ENCODE measurements at places on chromosomes 5 and 9.

DNA sequence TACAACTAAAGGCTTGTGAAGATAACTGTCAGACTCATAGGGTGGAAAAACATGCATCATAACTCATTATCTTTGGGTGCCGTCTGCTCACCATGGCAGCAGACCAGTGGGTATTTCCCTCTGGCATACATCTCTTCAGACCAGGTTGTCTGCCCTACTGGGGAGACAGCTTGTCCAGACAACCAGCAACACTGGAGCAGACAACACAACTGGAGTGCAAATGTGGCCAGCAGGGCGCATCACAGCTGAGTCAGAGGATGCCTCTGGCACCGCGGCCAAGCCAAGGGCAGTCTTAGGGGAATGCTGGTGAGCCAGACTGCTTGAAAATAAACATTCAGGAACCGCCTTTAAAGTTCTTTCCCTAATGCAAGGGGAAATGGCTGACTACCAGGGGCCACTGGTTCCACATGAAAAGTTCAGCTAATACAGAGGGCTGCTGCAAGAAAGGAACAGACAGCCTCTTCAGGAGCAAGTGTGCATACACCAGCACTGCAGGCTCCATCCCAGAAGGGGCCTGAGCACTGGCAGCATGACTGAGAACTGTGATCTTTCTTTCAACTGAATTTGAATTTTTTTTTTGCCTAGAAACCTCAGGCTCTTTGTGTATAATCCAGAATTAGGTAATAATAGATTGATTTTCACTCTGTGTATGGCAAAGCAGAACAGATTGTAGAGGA, 77.3 kb downstream of the MAMDC2 start:
- no peak for DNase-seq

DNA sequence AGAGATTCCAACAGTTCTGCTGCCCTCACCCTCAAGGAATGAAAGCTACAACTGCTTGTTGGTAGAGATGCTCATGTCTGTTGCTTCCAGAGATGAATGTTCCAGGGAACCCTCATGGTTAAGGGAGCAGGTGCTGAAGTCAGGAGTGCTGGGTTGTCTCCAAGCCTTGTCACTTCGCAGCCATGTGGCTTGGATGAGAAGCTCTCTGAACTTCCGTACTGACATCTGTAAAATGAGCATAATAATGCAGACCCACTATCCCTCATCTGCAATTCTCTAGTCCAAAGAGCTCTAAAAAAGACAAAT, 133.3 kb upstream of the ADRA1B start:
- no peak for DNase-seq

DNA sequence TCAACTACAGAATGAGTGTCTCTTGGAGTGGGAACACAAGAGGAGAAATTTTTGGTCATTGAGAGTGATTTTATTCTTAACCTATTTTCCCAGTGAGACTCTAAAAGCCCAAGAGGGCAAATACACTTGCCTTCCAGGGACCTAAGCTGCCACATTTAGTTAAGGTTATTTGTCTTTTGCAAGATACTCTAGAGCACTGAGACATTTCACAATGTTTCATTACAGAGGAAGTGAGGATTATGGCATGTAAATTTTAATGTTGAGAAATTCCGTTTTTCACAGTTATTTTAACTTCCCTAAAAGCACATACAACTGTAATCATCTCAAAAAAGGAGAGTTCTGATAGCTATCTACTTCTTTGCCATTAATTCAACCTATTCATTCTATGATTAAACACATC, 38.7 kb upstream of the RAB3C start:
- DNase-seq = no peak

- no peak for DNase-seq
These were observed 193.7 kb downstream of the PIK3R1 start for GRCh38 chr5:68409259-68409658.

DNA sequence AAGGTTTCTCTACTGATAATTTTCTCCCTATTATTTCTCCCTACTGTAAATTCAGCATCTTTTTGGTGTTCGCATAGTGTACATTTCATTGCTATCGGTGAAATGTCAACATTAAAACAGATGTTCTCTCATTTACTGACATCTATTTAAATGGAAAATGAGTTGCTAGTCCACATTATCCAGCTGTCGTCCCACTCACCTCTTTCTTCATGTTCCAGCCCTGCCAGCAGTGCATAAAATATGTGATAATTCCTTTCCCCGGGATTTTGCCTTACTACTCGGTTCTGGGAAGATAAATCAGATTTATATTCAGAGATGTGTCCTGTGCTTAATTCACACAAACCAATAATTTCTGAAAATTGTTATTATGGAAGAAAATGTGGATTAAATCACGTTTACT, 155.8 kb downstream of the MYO10 start:
- DNase-seq = no peak

GRCh38 chr5:81626524-81626923, 124.4 kb downstream of the SSBP2 start:
- no peak for DNase-seq

- no peak for DNase-seq
These were observed 53.9 kb downstream of the KCNN2 start for GRCh38 chr5:114415760-114416159.

DNA sequence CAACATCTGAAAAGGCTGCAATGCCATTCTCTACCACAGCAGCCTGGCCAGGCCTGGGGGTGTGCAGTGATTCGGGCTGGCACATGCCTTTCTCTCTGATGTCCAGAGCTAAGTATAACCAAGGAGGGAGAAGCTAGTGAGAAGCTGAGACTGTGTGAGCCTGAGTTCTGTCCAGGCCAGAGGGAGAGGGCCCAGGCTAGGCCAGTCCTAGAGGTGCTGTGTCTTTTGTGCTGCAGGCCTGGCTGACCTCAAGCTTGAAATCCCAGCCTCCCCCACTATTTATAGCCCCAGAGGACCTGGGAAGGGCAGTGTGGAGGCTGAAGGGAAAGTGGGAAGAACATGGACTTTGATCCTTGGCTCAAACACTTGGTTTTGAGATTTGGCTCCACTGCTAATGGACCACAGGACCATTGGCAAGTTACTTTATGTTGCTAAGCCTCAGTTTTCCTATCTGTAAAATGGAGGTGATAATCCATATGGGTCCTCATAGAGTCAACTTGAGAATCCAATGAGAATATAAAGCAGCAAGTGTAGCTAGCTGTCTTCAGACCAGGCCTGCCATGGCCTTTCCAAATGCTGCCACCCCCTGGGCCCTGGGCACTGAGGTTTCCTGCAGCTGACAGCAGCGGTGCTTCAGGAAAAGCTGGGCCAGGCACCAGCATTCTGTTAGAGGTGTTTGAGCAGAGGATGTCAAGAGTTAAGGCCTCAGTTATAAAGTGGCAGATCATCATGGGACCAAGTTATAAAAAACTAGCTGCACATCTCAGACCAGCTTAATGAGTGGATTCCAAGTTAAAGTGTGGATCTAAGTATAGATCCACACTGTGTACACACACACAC, 21.1 kb downstream of the BNIP1 start:
- DNase-seq = no peak

DNA sequence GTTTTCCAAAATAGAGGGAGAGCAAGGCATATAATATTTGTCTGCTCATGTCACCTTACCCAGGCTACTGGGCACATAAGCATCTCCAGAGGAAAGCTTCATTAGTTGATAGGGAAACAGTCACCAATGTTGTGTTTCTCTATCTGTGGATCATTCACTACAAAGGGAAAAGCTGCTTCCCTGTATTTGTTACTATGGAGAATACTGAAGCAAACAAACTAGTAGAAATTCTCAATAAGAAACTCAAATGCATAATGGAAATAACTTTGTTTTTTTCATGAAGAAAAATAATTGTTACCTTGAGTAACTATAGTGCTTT, 138.2 kb downstream of the PCSK1 start:
- no peak for DNase-seq

DNA sequence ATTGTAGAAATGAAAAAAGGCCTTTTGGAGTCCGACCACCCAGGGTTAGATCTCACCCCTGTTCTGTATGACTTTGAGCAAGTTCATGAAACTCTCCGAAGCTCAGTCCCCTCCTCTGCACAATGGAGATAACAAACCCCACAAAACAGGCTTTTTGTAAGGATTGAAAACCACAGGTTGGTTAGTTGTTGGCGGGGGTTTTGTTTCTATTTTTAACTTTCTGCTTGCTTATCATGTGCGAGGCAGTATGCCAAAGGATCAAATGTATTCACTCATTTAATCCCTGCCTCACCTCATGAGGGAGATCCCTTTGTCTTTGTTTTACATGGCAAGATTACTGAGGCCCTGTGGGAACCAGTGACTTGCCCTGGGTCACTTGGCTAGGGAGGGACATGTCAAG, 539.1 kb downstream of the CDK5RAP2 start:
- DNase-seq = no peak

DNA sequence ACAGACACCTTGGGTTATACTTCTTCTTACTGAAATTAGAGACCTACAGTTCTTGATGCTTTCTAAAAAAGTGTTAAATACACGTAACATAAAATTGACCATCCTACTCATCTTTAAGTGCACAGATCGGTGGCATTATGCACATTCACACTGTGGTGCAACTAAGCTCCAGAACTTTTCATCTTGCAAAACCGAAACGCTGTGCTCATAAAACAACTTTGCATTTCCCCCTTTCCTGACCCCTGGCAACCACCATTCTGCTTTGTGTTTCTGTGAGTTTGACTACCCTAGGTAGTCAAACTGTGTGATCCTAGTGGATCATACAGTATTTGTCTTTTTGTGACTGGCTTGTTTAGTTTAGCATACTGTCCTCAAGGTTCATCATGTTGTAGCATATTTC, 3.9 kb downstream of the MVB12B start:
- no peak for DNase-seq

GRCh38 chr5:6595405-6595804, 37.4 kb downstream of the NSUN2 start:
- DNase-seq = no peak

DNA sequence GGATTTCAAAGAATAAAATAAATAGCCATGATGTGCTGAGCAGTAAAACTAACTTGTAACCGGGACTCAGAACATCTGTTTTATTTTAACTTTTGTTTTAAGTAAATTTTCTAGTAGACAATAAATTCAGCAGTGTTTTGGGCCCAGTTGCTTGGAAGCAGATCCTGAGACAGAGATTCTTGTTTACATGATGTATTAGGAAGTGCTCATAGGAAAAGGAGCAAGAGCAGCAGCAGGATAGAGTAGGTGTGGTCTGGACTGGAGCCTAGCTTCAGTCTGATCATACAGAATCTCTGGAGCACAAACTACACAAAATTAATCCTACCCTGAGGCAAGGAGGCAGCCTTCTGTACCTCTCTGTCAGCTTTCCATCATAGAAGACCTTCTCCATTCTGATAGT, 139.2 kb upstream of the CCNH start:
- DNase-seq = no peak

DNA sequence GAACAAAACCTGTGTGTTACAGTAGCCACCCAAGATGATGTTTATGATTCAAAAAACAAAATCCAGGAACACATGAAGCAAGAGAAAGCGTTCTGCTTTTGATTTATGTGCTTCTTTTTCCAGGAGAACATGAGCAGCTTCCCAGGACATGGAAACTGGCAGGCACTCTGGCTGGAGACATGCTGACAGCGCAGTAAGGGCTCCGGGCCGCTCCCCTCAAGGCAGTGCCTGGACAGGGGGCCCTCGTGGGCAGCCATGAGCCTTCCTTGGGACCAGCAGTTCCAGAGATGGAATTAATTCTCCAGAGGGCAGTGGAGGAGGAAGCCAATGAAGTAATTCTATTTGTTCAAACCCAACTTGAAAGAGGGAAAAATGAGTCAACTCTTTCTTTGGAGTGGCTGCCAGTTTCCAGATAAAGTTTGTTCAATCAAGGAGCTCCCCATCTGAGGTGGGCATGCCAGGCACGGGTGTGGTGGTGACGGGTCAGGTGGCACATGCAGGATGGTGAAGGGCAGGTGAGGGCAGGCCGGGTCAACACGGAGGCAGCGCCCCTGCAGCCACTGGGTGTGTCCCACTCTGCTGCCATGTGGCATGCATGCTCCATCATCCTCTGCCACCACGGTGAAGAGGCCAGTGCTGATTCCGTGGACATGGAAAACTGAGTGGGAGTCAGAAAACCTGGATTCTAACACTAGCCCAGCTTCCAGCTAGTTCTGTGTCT, 83.8 kb downstream of the OTULIN start:
- no peak for DNase-seq

DNA sequence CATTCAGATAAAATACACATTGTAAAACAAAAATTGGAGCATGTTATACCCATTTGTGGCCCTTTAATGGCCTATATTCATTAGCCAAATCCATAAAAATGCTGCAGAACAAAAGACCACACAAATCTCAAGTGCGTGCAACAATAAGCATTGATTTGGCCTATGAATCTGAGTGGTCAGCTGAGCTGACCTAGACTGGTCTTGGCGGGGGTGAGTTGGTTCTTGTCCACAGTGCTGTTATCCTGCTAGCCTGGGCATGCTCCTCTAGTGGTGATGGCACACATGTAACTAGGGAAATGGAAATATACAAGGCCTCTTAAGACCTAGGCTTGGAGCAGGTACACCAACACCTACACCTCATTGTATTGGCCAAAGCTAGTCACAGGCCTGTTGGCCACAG, 122.2 kb upstream of the TBCA start:
- no peak for DNase-seq

DNA sequence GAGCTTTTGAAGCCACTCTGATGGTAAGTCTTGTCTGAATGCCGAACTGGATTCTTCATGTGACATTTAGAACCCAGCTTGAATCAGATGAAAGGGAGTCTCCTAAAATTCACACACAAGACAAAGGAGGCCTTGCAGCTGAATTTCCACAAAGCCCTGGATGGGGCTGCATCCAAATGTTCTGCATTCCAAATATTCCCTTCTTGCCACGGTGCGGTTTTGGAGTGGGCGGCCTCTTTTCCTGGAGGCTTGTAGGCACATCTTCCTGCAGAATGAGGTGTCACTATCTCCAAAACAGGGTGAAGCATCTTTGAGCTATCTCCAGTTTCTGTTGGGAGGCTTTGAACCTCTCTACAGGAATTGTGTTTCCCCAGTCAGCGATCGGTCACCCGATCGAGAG, 342.7 kb downstream of the ARHGEF28 start:
- DNase-seq = no peak

GRCh38 chr9:89497978-89498851, at the start of gene SEMA4D:
TSS of gene SEMA4D (minus strand) at chr9:89498113. CDS start at chr9:89405456, 92,657 bp downstream.
- DNase-seq = peak; percentile 68

- no peak for DNase-seq
These were observed 165.4 kb upstream of the RAI14 start for GRCh38 chr5:34490506-34491250.

- DNase-seq = no peak
These were observed 20.7 kb downstream of the BRD3OS start for GRCh38 chr9:134045841-134046544.

DNA sequence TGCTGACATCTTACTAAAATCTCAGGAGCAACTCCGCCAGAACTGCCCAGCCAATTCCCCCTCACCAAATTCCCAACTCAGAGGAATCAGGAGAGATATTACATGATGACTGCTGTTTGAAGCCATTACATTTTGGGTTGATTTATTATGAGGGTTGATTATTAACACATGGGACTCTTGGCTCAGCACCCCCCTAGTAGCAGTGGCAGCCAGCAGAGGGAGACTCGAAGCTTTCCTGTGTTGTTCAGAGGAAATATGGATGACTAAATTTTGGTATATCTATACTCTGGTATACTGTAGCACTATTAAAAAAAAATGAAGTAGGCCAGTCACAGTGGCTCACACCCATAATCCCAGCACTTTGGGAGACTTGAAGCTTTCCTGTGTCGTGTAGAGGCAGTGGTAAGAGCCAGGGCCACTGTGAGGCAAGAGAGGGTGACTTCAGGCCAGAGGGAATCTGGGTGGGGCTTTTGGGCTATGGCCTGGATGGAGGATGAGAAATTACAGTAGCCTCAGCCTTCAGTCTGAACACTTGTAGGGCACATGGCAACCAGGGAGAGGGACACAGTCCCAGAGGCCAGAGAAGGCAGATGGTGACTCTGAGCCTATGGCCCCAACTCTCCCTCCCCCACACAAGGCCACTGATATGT, 111.4 kb downstream of the LHX2 start:
- no peak for DNase-seq
